ENCODE measurements at places on chromosomes 4 and X. TPM values are rescaled to one million over a fixed set of nuclear protein-coding genes. Genes with fewer than 3 reads are reported as not detected.

TEC gene
- 7.4 TPM for total RNA-seq

DNA sequence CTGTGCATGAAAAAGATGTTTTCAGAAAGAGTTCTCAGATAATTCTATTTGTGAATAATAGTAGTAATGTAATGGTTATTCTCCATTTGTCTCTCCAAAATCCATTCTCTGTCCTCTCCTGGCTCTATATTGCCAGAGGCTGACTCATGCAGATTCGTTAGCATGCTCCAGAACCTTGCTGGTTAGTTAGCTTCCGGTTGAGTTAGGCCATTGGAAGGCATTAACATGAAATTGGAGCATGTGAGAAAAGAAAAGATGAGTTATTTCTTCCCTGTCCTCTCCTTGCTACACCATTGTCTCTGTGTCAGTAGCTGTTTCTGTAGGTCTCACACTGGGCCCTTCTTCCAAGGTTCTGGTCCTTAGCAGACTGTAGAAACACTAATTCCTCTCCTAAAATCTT is 23.5 kb upstream of the PRDM8 start:
- H3K27ac ChIP-seq = no peak overlapping the region
- no peak overlapping the region for H3K4me3 ChIP-seq
- no peaks in the 10 kb centered on the region for H3K27me3 ChIP-seq
- no peaks in the 10 kb centered on the region for H3K36me3 ChIP-seq
- H3K4me1 ChIP-seq = no peaks in the 10 kb centered on the region

DNA sequence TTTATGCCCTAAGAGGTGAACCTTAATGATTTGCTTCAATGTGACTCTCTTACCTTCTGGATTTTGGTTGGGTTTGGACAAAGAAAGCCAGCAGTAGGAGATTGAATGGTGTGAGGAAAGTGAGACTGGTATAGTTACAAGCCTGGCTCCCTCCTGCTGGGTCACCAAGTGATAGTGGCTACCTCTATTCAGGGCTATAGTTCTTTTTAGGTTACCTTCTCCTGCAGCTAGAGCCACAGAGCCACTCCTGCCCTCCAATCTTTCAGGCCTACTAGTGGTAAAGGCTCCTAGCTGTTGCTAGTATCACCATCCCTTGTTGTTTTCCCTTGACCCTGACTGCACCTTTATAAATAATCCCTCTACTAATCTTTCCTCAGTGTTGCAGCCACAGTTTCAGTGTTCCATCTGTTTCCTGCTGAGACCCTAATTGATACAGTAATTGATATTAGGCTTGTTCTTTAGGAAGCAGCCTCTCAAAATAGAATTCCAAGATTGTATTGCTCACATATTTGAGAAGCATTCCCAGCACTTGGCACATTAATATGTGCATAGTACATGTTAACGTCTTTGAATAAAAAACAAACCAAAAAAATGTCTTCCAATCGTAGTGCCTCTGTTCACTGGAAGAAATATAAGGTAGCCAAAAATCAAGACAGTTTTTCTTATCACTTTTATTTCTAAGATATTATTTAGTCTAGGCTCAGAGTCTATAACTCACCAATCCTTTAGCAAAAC is 82.3 kb downstream of the SRPX start:
- no peaks in the 10 kb centered on the region for H3K4me1 ChIP-seq
- no peaks in the 10 kb centered on the region for H3K36me3 ChIP-seq
- H3K27me3 ChIP-seq = no peaks in the 10 kb centered on the region
- H3K27ac ChIP-seq = no peak overlapping the region

- H3K4me1 ChIP-seq = no peaks in the 10 kb centered on the region
- H3K27me3 ChIP-seq = no peaks in the 10 kb centered on the region
- no peak overlapping the region for H3K4me3 ChIP-seq
- H3K36me3 ChIP-seq = no peaks in the 10 kb centered on the region
These were observed 15.0 kb upstream of the RAI2 start for GRCh38 chrX:17876135-17876534.

DNA sequence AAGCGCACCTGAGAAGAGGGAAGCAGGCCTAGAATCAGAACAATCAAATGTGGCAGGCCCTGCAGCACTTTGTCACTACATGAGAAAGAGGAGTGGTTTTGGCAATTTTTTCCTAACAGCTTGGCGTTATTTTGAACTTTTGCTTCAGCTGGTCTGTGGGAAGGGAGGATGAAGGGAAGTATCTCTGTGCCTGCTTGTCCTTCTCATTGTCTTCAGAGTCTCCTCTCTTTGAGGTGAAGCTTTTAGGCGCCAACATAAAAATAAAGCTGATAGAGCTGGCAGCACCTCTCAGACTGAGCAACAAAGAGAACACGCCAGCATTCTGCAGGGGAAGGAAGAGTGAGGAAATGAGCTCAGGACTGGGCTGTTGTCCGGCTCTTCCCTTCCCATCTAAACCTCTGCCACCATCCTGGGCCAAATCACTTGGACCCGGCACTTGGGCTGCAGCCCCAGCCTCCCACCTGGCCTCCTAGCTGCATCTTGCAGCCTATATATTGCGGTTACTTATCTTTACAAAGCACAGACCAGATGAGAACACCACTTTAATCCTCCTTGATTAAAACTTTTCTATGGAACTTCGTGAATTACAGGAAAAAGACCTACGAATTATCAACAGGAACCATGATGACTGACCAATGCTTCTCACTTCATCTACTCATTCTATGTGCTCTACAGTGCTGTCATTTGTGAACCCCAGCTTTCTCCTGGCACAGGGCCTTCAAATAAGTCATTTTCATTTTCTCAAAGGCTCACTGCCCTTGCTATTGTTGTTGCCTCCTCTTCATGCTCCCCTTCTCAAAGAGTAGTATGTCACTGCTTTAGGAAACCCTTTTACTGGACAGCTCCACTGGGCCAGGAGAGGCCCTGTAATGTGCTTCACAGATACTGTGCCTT is 476.4 kb upstream of the HS3ST1 start:
- H3K27me3 ChIP-seq = no peaks in the 10 kb centered on the region
- no peaks in the 10 kb centered on the region for H3K36me3 ChIP-seq
- H3K27ac ChIP-seq = peak overlapping the region; percentile 70
- no peak overlapping the region for H3K4me3 ChIP-seq

CLOCK gene
- total RNA-seq = 26.6 TPM

DNA sequence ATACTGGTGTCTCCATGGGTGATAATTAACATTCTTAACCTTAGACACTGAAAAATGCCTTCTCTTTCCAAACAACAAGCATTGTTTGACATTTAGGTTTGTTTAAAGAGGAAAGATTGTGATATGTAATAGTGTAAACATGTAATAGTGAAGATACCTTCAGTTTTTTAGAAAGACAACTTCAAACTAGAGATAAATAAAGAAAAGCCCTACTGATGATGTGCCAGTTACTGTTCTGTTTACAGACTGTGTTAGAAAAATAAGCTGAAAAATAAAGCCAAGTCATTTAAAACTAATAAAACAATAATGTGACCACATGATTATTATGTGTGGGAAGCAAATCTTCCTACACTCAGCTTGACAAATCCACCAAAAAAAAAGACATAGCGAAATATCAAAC is 2035.3 kb upstream of the TENM3 start:
- H3K27ac ChIP-seq = no peak overlapping the region
- H3K4me3 ChIP-seq = no peak overlapping the region
- H3K4me1 ChIP-seq = no peaks in the 10 kb centered on the region
- H3K36me3 ChIP-seq = no peaks in the 10 kb centered on the region
- DNase-seq = no peak

KLB gene
- 1.0 TPM for total RNA-seq

DNA sequence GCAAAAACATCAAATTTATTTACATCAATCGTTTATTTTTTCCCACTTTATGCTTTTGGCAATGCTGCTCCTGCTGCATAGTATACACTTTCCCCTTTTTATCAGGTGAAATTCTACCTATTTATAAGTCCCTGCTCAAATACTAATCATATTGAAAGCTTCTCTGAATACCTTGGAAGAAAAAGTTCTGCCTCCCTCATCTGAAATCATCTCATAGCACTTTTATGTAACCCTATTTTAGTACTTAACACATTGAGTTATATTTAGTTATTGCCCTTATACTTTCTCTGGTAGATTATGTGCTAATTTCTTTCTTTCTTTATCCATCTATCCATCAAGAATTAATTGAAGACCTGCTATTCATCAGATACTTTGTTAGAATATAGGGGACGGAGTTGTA is 1.1 kb upstream of the WDR17 start:
- no peaks in the 10 kb centered on the region for H3K4me1 ChIP-seq
- no peak overlapping the region for H3K4me3 ChIP-seq

GRCh38 chr4:14254926-14255325 is 627.4 kb upstream of the BOD1L1 start:
- no peak overlapping the region for H3K27ac ChIP-seq
- no peaks in the 10 kb centered on the region for H3K27me3 ChIP-seq
- no peak overlapping the region for H3K4me3 ChIP-seq
- DNase-seq = no peak

PAGE4 gene
- total RNA-seq = not detected

GRCh38 chr4:19736968-19737756 is 514.5 kb upstream of the SLIT2 start:
- H3K36me3 ChIP-seq = no peaks in the 10 kb centered on the region
- no peak overlapping the region for H3K4me3 ChIP-seq
- H3K4me1 ChIP-seq = no peaks in the 10 kb centered on the region
- no peak overlapping the region for H3K27ac ChIP-seq
- H3K27me3 ChIP-seq = no peaks in the 10 kb centered on the region

GRCh38 chrX:139448996-139449395 is 81.5 kb upstream of the F9 start:
- no peak for DNase-seq
- no peaks in the 10 kb centered on the region for H3K36me3 ChIP-seq
- no peaks in the 10 kb centered on the region for H3K4me1 ChIP-seq
- H3K27me3 ChIP-seq = no peaks in the 10 kb centered on the region
- no peak overlapping the region for H3K27ac ChIP-seq

DNA sequence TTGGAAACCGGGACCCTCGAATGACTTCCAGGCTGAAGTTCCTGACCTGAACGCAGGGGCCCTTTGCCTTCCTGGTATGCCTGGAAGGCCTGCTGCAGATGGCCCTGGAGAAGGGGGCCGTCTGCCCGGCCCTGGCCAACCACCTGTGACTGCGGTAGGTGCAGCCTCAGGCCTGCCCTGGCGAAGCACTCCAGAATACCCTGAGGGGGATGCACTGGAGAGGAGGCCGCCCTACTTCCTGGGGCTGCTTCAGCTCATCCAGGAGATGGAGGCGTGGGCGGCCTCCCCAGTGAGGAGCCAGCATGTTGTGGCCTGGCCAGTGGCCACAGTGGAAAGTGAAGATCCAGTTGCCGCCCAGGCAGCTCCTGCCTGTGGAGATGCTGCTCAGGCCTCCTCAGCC is 26.4 kb upstream of the PNMA3 start:
- H3K4me1 ChIP-seq = no peaks in the 10 kb centered on the region
- no peak overlapping the region for H3K4me3 ChIP-seq
- H3K36me3 ChIP-seq = no peaks in the 10 kb centered on the region
- H3K27me3 ChIP-seq = no peaks in the 10 kb centered on the region

DNA sequence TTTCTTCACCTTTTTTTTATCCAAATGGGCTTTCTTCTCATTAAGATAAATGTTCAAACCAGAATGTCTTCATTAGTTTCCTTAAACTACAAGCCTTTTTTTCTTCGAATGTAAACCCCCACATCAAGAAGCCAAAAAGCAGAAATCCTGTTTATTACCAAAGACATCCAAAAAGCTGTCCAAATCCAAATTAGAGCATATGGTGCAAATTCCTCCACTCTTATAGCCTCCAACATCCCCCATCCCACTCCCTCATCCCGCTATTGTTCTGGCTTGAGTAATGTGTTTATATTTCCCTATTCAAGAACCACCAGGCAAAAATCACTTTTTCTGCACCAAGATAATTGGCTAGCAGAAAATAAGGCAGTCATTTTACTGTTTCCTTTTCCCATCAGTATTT is 315.1 kb upstream of the ADGRL3 start:
- H3K36me3 ChIP-seq = no peaks in the 10 kb centered on the region
- H3K4me1 ChIP-seq = no peaks in the 10 kb centered on the region
- H3K27ac ChIP-seq = no peak overlapping the region
- H3K27me3 ChIP-seq = no peaks in the 10 kb centered on the region

DNA sequence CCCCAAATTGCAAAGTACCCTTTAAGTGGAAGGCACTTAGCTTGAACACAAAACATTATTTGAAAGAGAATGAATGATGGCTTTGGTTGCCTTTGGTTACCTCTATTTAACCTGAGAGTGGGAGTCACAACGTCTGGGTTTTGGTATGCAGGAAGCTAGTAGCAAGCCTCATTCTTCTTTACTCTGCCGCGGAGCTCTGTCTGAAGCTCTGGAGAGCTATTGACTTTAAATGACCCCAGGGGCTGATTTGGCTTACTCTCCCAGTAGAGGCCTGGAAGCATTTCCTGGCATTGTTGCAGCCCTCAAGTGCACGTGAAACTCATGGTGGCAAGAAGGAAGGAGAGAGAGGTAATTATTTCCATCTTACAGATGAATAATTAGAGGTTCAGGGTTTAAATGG is 81.8 kb upstream of the MAGEA4 start:
- H3K27ac ChIP-seq = no peak overlapping the region
- H3K4me3 ChIP-seq = no peak overlapping the region
- H3K4me1 ChIP-seq = no peaks in the 10 kb centered on the region
- DNase-seq = peak; percentile 41
- H3K27me3 ChIP-seq = no peaks in the 10 kb centered on the region

- no peaks in the 10 kb centered on the region for H3K36me3 ChIP-seq
- no peaks in the 10 kb centered on the region for H3K27me3 ChIP-seq
- H3K4me3 ChIP-seq = no peak overlapping the region
- DNase-seq = peak; percentile 48
These were observed 42.0 kb downstream of the TEC start for GRCh38 chr4:48227662-48228061.

GRCh38 chr4:171846232-171846631 is 33.0 kb downstream of the GALNTL6 start:
- no peaks in the 10 kb centered on the region for H3K36me3 ChIP-seq
- H3K27ac ChIP-seq = no peak overlapping the region

DNA sequence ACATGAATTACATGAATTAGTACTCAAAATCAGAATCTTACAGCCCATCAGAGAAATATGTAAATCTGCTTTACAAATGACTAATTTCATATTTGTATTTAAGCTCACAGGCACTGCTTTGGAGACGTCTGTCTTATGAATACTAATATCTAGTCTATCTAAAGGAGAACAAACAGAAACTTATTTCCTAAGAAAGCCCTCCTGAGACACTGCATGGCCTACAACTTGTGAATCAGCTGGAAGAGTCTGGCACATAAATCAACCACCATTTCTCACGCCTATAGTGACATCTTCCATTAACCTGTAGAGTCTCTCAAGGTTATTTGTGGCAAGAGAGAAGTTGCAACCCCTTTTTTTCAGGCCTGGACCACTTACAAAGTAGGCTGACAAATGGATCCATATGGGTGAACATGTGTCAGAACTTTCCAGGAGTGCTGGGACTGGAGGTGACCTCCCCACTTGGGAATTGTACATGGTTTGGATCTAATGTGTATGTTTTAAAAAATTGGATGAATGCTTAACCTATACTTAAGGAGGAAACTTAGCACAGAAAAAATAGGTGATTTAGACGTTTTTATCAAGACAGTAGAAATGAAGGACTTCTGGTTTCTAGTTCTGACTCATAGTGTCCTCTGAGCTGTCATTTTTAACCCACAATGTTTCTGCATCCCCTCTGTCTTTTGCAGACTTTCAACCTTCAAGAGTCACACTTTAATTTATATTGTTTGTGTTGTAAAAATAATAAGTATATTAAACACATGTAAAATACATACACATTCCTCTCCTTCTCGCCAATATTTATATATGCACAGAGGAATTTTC is 83.2 kb upstream of the ARHGAP24 start:
- H3K27me3 ChIP-seq = no peaks in the 10 kb centered on the region
- DNase-seq = no peak
- H3K4me1 ChIP-seq = no peaks in the 10 kb centered on the region
- H3K36me3 ChIP-seq = no peaks in the 10 kb centered on the region

All from lower lobe of right lung (tissue), 2 donors.